ENCODE measurements at places on chromosomes 12 and 14. TPM values are rescaled to one million over a fixed set of nuclear protein-coding genes. Genes with fewer than 3 reads are reported as not detected.
A peak's percentile ranks its signal among the peaks of the same experiment; 100 is the strongest.

GRCh38 chr12:6373022-6373787, 2.2 kb downstream of the SCNN1A start:
- no peaks in the 10 kb centered on the region for H3K36me3 ChIP-seq
- H3K4me3 ChIP-seq = peak overlapping the region; percentile 67
- peaks cover 65% of the 10 kb centered on the region for H3K4me1 ChIP-seq
- H3K27me3 ChIP-seq = no peaks in the 10 kb centered on the region

DNA sequence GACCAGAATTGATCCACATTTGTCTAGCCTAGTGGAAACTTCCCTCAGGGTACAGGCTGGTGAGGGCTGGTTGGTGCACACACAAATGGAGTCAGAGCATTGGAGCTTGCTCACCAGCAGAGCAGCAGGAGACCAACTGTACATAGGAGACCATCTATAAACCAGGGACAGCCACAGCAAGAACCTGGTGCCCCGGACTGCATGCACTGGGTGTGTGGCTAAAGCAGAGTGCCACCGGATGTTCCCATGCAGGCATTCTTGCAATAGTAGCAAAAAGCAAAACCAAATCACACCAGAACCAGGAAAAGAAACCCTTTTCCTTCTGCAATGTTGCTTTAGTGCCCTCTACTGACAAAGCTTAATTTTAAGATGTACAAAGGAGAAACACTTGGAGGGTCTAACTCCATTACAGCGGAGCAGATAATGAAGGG, 136.4 kb downstream of the MDGA2 start:
- peaks cover 34% of the 10 kb centered on the region for H3K4me1 ChIP-seq
- H3K4me3 ChIP-seq = no peak overlapping the region
- DNase-seq = peak; percentile 81
- H3K27ac ChIP-seq = no peak overlapping the region

- H3K4me3 ChIP-seq = no peak overlapping the region
- H3K4me1 ChIP-seq = peaks cover 13% of the 10 kb centered on the region
- peak overlapping the region; percentile 92 for H3K27ac ChIP-seq
- H3K36me3 ChIP-seq = no peaks in the 10 kb centered on the region
- no peak for DNase-seq
These were observed 40.7 kb downstream of the CORO1C start for GRCh38 chr12:108690542-108691174.

Gene RTN1
- 4.3 TPM for total RNA-seq

DNA sequence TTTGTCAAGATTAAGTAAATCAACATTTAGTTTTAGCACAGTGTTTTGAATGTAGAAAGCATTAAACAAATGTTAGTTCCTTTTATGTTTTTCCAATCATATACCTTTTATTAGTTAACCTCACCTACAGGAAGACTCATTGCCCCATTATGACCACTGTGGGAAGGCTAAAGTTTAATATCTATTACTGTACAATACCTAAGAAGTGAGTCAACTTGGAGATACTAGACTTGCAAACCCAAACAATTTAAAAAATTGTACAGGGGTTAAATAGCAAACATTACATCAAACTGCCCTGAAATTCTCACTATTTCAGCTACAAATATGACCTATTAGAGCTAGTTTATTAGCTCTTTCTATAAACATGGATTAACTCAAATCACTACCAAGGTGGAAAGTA, 8.6 kb upstream of the G2E3 start:
- H3K4me1 ChIP-seq = no peaks in the 10 kb centered on the region
- no peak overlapping the region for H3K4me3 ChIP-seq
- no peaks in the 10 kb centered on the region for H3K27me3 ChIP-seq
- H3K36me3 ChIP-seq = no peaks in the 10 kb centered on the region
- H3K27ac ChIP-seq = no peak overlapping the region
- DNase-seq = no peak

GRCh38 chr12:93379326-93379980, 1.7 kb downstream of the NUDT4 start:
- H3K4me1 ChIP-seq = peaks cover 61% of the 10 kb centered on the region
- no peaks in the 10 kb centered on the region for H3K27me3 ChIP-seq
- H3K4me3 ChIP-seq = peak overlapping the region; percentile 99
- no peaks in the 10 kb centered on the region for H3K36me3 ChIP-seq
- H3K27ac ChIP-seq = no peak overlapping the region
- no peak for DNase-seq

DNA sequence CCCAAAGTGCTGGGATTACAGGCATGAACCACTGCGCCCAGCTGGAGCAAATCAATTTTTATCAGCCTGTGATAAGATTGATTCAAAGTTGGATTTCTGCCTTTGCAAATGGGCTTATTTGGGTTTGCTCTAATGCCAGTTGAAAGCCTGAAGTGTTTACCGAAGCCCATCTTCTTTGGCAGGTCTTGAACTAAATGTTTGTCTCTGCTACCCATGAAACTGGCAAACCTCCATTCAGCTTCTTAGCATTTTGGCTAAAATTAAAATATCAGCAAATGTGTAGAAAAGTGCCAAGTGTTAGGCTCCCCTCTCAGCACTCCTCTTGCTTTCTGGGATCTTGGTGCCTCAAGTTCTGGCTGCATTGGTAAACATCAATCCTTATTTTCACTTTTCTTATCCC, 61.5 kb downstream of the MGAT4C start:
- H3K4me3 ChIP-seq = no peak overlapping the region
- DNase-seq = no peak
- H3K27me3 ChIP-seq = no peaks in the 10 kb centered on the region
- H3K27ac ChIP-seq = no peak overlapping the region

- H3K27me3 ChIP-seq = no peaks in the 10 kb centered on the region
- no peaks in the 10 kb centered on the region for H3K36me3 ChIP-seq
- no peak for DNase-seq
- H3K4me3 ChIP-seq = no peak overlapping the region
- no peaks in the 10 kb centered on the region for H3K4me1 ChIP-seq
These were observed 41.8 kb downstream of the KIAA0586 start for GRCh38 chr14:58469309-58469708.

Gene WDR20
- total RNA-seq = 21.0 TPM

GRCh38 chr14:64572386-64573104, 22.8 kb downstream of the PPP1R36 start:
- no peaks in the 10 kb centered on the region for H3K27me3 ChIP-seq
- DNase-seq = no peak
- no peaks in the 10 kb centered on the region for H3K36me3 ChIP-seq
- H3K4me3 ChIP-seq = no peak overlapping the region

- H3K27me3 ChIP-seq = no peaks in the 10 kb centered on the region
- no peak overlapping the region for H3K4me3 ChIP-seq
- peak overlapping the region; percentile 35 for H3K27ac ChIP-seq
- no peak for DNase-seq
- H3K36me3 ChIP-seq = no peaks in the 10 kb centered on the region
These were observed 192.7 kb downstream of the STXBP6 start for GRCh38 chr14:24857277-24857676.

DNA sequence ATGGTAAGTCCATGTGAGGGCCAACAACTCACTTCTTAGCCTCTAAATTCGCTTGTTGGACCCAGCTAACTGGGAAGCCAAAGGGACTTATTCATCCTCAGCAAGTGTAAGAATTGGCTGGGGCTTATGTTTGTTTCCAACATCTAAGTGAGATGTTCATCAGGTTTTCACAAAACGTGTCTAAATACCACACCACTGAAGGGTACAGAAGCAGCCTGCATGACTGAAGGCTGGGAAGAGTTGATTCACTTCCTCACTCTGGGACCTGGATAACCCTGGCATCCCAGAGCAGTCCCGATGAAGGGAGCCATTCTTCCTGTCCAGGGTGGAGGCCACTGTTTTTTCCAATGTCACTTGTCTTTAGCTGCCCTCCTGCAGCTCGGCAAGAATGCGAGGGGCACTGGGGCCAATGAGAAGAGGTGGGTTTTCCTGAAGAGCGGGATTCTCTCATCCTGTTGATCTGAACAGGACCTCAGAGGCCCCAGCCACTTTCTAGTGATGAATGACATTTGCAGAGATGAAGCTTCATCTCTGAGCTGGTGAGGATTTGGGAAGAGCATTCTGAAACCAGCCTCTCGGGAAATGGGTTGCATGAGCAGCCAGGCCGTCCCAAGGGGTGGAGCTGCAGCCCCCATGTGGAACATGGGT, 12.2 kb upstream of the COL2A1 start:
- no peaks in the 10 kb centered on the region for H3K36me3 ChIP-seq
- no peak for DNase-seq
- no peaks in the 10 kb centered on the region for H3K4me1 ChIP-seq
- H3K4me3 ChIP-seq = no peak overlapping the region

DNA sequence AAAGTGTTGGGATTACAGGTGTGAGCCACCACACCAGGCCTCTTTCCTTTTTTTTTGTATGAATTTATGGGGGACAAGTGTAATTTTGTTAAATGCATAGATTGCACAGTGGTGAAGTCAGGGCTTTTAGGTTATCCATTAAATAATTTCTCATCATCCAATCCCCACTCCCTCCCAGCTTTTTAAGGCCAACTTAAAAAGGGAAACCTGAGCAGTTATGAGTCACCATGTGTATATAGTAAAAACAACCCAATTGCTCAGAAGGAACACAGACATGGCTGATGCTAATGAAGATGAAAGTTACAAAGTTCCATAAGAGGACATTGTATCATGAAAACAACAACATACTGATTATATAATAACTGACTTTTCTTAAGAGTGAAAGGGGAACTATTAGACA, 25.6 kb upstream of the ARID2 start:
- H3K4me3 ChIP-seq = no peak overlapping the region
- H3K36me3 ChIP-seq = no peaks in the 10 kb centered on the region
- peaks cover 18% of the 10 kb centered on the region for H3K4me1 ChIP-seq
- DNase-seq = no peak
- H3K27me3 ChIP-seq = no peaks in the 10 kb centered on the region

Gene MOK
- total RNA-seq = 3.1 TPM

DNA sequence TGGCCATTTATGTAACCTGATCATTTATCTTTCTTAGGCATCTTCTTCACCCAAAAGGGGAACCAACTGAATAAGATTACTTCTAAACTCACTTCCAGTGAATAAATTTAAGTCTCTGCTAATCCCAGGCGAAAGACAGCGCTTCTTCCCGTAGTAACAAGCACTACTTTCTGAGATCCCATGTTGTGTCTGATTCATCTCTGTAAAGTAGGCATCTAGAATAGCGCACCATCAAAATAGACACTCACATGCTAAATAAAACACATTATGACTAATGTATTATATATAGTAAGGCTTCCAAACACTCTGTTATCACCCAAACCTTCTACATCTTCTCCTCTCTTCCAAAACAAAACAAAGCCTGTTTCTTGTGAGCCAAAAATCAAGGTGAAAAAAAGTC, 15.1 kb downstream of the GTF2A1 start:
- H3K4me3 ChIP-seq = no peak overlapping the region
- no peaks in the 10 kb centered on the region for H3K27me3 ChIP-seq
- H3K27ac ChIP-seq = no peak overlapping the region

DNA sequence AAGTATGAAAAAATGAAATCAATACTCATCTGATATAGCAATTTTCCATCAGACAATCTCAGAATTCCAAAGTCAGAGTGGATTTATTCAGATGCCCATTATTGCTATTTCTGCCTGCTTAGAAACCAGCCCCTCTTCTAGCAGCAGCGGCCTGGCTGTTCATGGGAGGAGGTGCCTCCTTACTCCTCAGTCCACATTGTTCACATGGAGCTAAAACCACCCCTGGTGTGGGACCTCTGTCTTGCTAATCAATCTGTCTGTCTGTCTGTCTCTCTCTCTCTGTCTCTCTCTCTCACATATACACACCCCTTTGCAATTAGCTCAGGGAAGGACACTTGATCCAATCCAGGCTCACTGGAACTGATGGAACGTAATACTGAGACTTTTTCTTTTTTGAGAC, 176.1 kb downstream of the APAF1 start:
- 0 out of 2 replicates have a peak overlapping the region, but pooled peaks have one; percentile 20 for H3K27ac ChIP-seq
- DNase-seq = peak; percentile 56
- peaks cover 15% of the 10 kb centered on the region for H3K4me1 ChIP-seq
- no peaks in the 10 kb centered on the region for H3K36me3 ChIP-seq
- H3K27me3 ChIP-seq = no peaks in the 10 kb centered on the region
- H3K4me3 ChIP-seq = no peak overlapping the region

DNA sequence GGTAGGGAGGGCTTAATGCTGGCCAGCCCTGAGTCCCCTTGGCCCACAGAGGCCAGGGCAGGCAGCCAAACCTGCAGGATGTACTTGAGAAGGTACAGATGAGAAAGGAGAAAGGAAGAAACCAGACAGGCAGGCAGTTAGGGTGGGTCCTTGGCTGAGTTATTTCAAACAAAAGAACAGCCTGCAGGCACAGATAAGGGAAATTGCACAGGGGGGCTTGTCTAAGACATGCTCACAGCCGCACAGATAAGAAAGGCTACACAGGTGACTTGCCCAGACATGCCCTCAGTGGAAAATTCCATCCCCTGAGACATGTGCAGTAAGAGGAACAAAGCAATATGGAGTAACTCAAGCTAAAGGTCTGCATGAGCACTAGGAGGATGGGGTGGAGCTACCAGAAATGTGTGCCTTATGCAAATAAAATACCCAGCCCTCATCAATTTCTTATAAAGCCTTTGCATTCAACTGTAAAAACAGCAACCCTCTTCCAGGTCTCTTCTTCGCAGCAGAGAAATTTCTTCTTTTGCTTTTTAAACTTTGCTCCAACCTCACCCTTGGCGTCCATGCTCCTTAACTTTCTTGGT, 158.2 kb upstream of the RGS6 start:
- no peaks in the 10 kb centered on the region for H3K27me3 ChIP-seq
- DNase-seq = no peak
- H3K27ac ChIP-seq = no peak overlapping the region
- H3K4me3 ChIP-seq = no peak overlapping the region
- peaks cover 15% of the 10 kb centered on the region for H3K4me1 ChIP-seq

Gene CFAP73
- total RNA-seq = not detected

Gene FAM186B
- total RNA-seq = 0.38 TPM

Data from GM23338 (cell line).